Activated T-helper 17 cell treated with anti-CD3 and anti-CD28 coated beads, Interleukin-2, amount 50 U/mL, for 72 hours (primary cell): ENCODE measurements at places on chromosomes 2 and 18.

DNA sequence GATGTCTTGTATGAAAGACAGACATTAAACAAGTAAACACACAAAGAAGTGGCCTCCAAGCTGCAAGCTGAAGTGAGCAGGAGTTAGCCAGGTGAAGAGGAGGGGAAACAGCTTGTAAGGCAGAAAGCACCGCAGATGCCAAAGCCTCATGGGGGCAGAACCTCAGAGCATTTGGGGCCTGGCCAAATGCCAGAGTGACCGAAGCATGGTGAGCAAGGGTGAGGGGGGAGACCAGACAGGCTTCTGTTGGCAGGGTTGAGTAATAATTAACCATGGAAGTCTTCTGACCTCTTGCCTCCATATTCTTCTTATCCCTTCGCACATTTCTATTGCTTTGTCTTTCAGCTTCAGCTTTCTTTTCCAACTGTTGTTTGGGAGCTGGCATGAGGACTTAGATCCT is 5.6 kb downstream of the QPCT start:
- ATAC-seq = no peak

DNA sequence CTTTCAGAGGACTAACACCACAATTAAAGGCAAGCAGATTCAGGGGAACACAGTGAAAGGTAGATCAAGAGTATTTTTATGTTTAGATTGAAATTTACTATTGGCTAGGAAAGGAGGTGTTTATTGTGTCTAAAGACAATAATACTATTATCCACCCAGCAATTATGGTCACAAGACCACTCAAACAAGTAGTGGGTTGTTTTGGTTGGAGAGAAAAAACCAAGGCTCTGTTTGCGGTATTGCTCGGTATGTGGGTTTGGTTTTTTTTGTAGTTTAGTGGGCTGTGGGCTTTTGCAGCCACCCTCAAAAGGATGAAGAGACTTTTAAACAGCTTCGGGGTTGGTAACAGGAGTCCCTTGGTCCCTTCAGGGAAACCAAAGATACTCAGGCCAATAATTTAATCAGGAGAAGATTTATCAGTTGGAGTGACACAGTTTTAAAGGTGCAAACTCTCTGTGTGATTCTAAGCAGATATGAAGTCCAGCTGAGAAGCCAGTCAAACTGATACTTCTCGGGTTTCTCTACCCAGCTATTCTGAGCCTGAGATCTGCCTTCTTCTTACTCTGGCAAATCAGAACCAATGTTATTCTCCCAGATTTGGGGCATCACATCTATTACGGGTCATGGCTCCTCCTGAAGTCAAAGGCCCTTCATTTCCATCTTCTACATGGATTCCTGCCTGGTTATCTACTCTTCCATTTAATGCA is 55.3 kb downstream of the DCC start:
- no peak for ATAC-seq

DNA sequence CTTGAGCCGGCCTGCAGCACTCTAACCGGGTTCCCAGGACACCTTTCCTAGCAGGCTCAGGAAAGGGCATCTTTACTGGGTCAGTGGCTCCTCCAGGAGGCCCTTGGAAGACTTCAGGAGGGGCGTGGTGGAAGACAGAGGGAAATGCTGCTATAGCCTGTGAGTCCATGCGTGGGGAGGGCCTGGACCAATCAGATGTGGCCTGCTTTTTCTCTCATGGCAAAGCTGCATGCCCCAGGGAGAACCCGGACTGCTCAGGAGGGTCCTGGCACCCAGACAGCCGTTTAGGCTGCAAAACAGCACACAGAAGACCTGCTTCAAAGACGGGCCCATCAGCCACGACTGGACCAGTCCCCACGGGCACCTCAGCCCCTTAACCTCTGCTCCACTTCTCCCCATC is 84.4 kb downstream of the EIPR1 start:
- no peak for ATAC-seq

DNA sequence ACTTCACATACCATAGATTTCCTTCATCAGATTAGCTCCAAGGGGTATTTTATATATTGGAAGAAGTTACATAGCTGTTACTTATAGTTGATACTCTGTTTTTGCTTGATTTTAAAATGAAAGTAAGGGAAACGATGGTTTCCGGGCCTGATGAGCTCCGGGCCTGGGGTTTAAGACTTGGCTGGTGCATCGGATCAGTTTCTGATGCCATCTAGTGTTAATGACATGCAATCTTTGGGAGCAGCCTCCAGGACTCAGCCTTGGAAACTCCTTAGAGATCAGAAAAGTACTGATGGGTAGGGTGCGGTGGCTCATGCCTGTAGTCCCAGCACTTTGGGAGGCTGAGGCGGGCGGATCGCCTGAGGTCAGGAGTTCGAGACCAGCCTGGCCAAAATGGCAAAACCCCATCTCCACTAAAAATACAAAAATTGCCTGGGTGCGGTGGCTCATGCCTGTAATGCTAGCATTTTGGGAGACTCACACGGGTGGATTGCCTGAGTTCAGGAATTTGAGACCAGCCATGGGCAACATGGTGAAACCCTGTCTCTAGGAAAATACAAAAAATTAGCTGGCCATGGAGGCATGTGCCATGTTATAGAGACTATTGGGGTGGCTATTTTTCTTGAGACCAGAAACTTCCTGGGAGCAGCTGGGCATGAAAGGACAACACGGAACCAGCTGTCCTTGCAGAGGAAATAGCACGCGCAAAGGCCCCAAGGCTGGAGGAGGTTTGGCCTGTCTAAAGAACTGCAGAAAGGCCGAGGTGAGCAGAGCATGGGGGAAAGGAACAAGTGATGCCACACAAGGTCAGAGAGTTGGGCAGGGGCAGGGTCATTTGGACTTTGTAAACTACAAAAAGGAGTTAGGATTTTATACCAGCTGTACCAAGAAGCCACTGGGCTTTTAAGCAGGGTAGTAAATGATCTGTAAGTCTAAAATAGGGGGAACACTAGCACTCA is 46.9 kb upstream of the CNOT11 start:
- ATAC-seq = peak; percentile 96

DNA sequence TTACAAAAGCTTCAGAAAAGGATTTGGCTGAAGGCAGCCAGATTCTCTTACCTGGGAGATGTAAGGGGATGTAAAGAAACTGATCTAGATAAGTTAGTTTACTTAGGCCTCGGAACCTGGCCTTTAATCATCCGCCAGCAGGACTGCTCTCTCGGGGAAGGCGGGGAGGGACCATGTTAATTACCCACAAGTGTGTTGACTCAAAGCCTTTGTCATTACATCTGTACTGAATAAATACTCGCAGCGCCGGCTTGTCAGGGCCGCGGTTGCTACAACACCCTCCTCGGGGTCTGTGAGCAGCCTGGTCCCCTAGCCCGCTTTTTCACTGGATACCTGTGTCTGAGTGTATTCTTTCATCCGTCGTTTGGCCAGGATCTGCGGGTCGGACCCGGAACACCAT is 6.7 kb downstream of the CHMP3 start:
- ATAC-seq = no peak

DNA sequence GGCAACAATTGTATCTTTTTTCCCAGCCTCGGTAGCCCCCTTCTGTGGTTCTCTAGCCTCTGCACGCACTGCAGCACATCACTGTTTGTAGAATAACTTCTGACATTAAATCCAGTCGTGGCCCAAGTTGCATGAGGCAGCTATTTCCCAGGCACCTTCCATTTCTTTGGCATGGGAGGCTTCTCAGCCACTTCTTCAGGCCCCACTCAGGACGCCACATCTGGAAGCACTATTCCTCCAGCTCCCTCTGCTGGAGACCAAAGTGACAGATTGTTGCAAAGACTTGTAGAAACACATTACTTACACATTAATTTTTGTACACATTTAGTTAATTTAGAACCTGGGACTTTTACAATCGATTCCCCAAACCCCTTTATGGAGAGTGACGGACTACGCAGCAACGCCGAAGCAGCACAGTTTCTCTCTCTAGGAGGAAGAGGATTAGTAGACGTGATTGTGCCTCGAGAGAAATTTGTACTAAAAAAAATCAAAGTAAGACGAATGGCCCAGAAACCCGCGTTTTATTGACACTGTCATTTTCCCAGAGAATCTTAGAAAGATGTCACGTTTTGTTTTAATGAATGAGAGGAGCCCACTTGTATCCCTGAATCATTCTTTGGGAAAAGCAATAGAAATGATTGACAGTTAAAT is 57.8 kb upstream of the RGPD5 start:
- no peak for ATAC-seq

DNA sequence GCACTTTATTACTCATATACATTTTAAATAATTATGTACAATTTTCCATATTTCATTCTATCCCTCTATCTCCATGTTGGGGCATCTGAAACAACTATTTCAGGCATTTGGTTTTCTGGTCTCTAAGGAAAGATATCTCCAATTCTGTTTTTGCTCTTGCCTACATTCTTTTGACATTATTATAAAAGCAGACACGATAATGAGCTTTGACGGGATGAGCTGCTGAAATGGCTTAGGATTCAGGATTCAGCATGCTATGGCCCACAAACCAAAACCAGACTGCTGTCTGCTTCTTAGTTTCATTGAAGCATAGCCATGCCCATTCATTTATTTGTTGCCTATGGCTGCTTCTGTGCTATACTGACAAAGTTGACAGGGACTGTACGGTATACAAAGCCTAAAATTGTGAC is 42.7 kb upstream of the GLS start:
- no peak for ATAC-seq

GRCh38 chr2:151153601-151154000 is 108.1 kb downstream of the RBM43 start:
- ATAC-seq = no peak

GRCh38 chr2:6971502-6971901 is 54.3 kb downstream of the RNF144A start:
- no peak for ATAC-seq

DNA sequence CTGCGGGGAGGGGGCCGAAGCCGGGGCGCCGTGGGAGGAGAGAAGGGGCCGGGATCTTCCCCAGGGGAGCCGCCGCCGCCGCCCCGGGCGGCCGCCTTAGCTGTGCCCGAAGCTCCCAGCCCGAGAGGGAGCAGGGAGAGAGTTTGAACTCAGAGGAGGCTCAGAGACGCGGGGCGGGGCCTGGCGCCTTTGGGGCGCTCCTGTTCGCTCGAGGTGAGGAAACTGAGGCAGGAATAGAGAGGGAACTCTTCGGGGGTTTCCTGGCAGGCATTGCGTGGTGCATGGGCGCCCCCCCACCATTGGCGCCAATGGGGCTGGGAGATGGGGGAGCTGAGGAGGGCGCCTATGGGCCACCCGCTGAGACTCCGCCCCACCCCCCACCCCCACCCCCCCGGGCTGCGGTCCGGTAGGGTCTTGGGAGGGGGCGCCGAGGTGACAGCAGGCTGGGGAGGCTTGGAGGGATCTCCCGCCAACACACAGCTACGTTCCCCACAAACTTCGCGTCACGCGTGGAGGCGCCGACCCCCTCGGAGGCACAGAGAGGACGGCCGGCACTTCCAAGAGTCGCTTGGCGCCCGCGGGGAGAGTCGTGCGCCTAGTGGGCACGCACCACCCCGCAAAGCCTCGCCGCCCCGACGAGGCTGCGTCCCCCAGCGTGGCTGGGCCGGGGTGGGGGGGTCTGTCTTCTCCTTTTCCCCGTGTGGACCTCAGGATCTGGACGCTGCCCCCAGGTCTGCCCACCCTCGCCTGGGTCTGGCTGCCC is 680 bp downstream of the CTDSP1 start:
- no peak for ATAC-seq

DNA sequence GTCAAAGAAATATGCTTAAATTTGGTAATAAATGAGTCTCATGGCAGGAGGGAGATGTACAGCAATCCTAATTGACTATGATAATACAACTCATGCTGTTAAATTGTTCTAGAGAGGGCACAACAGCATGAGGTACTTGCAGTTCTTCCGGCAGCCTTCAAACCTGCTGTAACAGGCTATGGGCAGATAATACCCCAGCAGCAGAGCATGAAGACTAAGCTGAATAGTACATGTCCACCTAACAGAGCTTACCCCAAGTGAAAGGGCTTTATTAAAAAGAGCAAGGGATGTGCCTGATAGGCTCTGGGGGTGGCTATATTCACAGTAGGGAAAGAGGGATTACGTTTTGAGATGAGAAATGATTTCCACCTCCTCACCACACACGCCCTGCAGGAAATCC is 28.9 kb downstream of the MRO start:
- no peak for ATAC-seq

DNA sequence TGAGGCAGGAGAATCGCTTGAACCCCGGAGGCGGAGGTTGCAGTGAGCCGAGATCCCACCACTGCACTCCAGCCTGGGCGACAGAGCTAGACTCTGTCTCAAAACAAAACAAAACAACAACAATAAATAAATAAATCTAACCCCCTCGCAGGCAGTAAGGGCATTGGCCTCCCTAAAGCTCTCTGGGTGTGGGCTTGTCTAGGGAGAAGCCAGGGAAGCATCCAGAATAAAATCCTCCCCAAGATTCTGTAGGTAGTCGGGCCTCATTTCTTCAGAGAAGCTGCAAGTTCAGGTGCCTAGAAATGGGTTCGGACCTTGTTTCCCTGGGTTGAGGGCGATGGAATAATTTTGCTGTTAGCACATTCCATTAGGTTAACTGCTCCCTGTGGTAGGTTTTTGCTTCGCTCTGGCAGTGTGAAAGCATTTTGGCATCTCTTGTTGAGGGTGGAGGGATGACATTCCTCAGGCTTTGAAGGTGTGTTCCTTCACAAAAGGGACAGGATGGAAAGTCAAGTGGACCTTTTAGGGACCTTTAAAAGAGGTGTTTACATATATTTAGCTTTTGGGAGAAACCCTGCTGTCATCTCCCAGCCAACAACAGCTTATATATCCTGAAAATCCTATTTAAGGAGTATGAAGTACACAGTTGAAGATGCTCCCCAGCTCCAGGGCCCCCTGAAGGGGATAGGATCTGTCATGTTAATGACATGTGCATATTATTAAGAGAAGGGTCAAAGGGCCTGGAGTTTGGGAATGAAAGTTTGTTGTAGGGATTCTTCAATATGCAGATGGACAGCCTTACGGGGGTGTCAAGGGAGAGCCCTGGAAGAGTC is 17.7 kb downstream of the MYCN start:
- no peak for ATAC-seq

DNA sequence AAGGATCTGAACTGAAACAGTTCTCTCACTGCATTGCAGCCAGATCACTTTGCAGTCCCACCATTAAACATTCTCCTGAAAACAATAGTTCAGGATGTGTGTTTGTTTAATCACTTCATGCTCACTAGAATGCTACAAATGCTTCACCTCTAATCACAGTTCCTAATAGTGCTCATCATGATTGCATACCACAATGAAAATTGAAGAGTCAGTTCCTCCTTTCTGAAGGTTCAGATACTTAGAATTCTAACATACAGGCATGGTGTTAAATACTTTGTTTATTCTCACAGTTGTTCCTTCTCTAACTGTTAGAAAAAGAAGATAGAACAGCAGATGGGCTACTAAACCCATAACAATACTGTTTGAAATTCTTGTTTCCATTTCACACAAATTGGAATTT is 622.3 kb upstream of the ACVR2A start:
- no peak for ATAC-seq
